ENCODE measurements at places on chromosomes 16 and 17. TPM values are rescaled to one million over a fixed set of nuclear protein-coding genes. Genes with fewer than 3 reads are reported as not detected.

The GPR139 gene
- total RNA-seq, result not detected

The TLCD2 gene
- total RNA-seq, result 0.96 TPM

The CES5A gene
- total RNA-seq, result not detected

The RAB26 gene
- total RNA-seq, result 292 TPM

The DNAH9 gene
- 0.86 TPM for total RNA-seq

The SOX8 gene
- 7.0 TPM for total RNA-seq

The MLYCD gene
- total RNA-seq, result 9.5 TPM

The METTL9 gene
- total RNA-seq, result 108 TPM

The COA3 gene
- 56.7 TPM for total RNA-seq

The CDH11 gene
- 2.6 TPM for total RNA-seq

The KRT20 gene
- not detected for total RNA-seq

The ODAD4 gene
- total RNA-seq, result 3.4 TPM

The PRSS33 gene
- 0.39 TPM for total RNA-seq

The CDH5 gene
- 9.6 TPM for total RNA-seq

The CCR7 gene
- total RNA-seq, result not detected

The HSD17B2 gene
- not detected for total RNA-seq

The GRIN2A gene
- total RNA-seq, result 6.8 TPM

The TEDC2 gene
- total RNA-seq, result 21.1 TPM

The ZNF423 gene
- 149 TPM for total RNA-seq

The SOST gene
- total RNA-seq, result not detected

The PRR15L gene
- total RNA-seq, result not detected

The OTOA gene
- total RNA-seq, result not detected

The TRIM72 gene
- total RNA-seq, result 0.10 TPM

The UMOD gene
- not detected for total RNA-seq

The CHST5 gene
- 0.64 TPM for total RNA-seq

The SLC5A11 gene
- not detected for total RNA-seq

The IKZF3 gene
- not detected for total RNA-seq

The GUCY2D gene
- total RNA-seq, result not detected

Data from glutamatergic neuron (in vitro differentiated cells).